ENCODE measurements at places on chromosomes 2 and 18.

GRCh38 chr2:226647621-226648518, 151.8 kb downstream of the IRS1 start:
- DNase-seq, result no peak

GRCh38 chr2:64599469-64599868, 54.2 kb downstream of the SERTAD2 start:
- no peak for DNase-seq

GRCh38 chr18:48992791-48993555, 42.2 kb upstream of the SMAD7 start:
- no peak for DNase-seq

- DNase-seq, result no peak
Measured at GRCh38 chr2:187442378-187442777, 5.7 kb downstream of the CALCRL start.

- DNase-seq, result no peak
Measured at GRCh38 chr2:23530206-23530908, 145.4 kb downstream of the KLHL29 start.

DNA sequence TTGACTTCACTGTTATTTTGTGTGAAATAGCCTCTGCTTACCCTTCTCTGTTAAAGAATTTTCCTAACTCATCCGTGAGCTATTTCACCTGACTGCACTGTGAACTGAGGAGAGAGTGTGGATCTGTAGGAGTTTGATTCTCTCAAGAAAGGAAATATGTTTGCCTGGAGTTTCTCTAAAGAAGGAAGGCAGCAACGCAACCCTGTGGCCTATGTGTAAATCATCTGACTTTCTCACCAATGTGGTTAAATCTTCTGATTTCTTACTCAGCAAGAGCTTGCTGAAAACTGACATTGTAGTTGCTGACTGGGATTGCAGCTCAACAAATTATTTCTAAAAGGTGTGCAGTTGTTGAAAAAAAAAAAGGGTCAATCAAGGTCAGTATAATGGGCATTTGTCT, 153.9 kb upstream of the PELI1 start:
- DNase-seq, result no peak

DNA sequence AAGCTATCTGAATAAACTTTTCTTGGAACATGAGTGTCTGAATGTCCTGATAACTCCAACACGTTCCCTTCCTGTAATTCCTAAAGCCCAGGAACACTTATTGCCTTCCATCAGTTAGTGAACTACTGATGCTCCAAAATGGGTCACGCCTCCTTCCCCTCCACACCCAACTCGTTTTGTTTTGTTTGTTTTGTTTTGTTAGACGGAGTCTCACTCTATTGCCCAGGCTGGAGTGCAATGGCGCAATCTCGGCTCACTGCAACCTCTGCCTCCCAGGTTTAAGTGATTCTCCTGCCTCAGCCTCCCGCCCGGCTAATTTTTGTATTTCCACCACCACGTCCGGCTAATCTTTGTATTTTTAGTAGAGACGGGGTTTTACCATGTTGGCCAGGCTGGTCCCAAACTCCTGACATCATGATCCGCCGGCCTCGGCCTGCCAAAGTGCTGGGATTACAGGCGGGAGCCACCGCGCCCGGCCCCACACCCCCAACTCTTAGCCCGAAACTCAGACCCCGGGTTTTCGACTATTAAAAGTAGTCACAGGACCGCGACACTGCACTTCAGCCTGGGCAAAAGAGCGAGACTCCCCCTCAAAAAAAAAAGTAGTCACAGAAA, 774 bp downstream of the IER3IP1 start:
- DNase-seq, result no peak

DNA sequence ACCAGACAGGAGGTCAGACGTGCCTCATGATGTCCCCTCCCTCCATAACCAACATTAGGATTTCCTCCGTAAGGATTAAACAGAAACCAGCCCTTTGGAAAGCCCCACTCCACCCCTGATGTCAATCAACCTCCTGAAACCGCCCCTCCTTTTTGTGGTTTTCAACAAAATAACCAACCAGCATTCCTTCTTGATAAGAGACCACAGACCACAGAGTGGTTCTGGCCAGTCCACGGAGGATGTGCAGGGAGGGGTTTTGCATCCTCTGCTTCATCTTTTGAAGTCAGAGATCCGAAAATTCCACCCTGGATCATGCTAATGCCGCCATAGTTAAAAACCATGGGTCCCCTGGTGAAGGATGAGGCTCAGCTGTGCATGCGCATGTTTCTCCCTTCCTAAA, 180.0 kb upstream of the CCDC150 start:
- no peak for DNase-seq

DNA sequence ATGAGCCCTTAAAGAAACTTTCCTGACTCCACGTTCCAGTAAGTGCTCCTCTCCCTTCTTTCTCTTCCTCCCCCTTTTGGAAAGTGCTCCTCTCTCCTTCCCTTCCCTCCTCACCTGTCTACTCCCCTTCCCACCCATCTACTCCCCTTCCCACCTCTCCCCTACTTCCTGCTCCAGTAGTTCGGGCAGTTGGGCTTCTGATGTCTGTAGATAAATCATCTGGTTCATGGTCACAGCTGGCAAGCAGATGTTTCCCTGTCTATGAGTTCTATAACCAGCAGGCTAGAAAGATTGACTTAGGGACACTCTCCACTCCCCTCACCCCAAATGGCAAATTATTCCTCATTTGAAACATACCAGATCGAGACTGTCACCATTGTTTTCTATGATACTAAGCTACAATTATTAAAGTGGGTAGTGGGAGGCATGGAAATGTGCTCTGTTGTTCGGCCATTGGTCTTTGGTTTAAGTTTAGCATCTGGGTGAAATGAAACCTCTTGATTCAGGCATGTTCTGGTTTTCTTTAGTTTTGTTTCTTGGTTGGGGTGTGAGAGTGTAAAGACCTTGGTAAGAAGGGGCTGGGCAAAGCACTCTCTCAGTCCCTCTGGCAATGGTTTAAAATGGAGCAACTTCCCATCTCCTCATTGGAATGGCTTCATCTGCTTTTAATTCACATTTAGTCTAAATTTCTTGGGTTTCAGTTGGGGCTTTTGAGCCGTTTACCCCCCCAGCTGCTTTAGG, 413.2 kb upstream of the SPRED2 start:
- no peak for DNase-seq

DNA sequence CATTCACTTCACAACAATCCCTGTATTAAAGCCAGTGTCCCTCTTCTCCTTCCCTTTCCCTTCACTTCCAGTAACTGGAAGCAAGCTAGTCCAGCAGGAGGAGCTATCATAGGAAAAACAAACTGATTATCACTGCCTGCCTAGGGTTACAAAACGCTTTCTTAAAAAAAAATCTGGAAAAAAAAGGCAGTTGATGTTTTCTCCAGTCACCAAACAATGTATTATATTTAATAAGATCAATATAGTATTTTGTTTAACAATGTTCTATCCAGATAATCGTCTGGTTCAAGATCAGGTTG, 78.8 kb upstream of the ITGB6 start:
- DNase-seq, result no peak

GRCh38 chr2:23121968-23122648, 262.9 kb upstream of the KLHL29 start:
- no peak for DNase-seq

GRCh38 chr18:51236225-51236624, 38.7 kb upstream of the MEX3C start:
- DNase-seq, result no peak

DNA sequence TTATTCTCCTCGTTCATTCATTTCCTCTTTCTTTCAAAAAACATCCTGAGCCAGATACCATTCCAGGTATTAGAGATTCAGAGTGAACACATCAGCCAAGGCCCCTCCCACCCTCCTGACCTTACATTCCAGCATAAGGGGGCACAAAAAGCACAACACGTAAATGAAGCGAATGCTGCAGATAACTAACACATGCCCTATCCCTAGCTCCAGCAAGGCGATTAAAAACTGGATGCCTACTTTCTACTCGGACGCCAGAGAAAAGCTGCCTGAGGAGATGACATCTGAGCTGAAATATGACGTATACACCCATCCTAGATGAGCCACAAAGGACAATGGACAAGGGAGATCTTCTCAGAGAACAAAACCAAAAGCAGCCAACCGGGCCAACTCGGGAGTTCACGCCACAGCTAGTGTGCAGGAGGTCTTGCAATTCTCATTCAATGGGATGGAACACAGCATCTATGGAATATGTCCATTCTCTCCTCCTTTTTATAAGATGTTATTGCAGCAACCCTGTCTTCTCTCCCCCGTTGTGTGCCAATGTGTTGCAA, 33.5 kb downstream of the FEZ2 start:
- DNase-seq, result no peak

GRCh38 chr2:188294352-188294926, 2.8 kb downstream of the GULP1 start:
- DNase-seq, result no peak

DNA sequence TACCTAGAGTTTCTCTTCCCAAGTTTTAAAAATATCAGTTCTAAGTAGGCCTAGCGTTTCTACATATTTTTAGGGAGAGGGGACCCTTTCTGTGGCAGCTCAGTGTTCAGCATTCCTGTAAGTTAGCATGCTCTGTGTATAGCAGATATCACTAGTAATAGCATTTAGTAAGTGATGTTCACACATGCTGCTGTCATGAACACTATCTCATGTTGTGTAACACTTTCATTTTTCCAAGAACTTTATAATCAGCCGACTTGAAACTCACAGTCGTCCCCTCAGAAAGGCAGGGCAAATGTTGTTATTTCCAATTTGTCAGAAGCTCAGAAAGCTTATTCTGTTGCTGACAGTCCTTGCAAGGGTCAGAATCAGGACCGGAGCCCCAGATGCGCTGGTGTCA, 267.7 kb downstream of the ALPK2 start:
- no peak for DNase-seq

DNA sequence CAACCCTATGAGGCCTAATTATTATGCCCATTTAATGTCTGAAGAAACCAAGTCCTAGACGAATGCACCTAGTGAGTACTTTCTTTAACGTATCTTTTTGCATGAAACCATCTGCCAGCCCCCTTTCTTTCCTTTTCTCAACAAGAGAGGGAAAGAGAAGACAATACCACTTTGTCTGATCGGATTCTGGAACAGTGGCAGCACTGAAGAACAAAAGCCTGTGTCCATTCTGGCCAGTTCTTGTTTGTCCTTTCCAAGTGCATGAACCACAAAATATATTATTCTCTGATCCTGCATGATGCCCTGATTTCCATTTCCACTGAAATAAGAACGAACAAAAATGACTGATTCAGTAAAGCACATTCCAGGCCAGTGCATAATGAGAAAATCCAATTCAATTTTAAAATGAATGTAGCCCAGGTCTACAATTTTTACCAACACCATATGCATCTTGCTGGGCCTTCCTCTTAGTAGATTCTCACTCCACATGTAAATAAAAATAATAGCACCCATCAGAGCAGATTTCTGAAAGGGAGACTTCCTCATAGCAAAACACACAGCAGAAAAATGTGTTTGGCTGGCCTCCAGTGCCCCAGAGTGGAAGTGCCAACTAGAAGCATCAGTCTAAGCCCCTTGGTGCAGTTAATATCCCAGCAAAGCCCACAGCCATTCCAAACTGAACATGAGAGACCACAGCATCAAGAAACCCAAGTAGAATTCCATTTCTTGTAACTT, 422.6 kb upstream of the ID2 start:
- DNase-seq, result no peak

DNA sequence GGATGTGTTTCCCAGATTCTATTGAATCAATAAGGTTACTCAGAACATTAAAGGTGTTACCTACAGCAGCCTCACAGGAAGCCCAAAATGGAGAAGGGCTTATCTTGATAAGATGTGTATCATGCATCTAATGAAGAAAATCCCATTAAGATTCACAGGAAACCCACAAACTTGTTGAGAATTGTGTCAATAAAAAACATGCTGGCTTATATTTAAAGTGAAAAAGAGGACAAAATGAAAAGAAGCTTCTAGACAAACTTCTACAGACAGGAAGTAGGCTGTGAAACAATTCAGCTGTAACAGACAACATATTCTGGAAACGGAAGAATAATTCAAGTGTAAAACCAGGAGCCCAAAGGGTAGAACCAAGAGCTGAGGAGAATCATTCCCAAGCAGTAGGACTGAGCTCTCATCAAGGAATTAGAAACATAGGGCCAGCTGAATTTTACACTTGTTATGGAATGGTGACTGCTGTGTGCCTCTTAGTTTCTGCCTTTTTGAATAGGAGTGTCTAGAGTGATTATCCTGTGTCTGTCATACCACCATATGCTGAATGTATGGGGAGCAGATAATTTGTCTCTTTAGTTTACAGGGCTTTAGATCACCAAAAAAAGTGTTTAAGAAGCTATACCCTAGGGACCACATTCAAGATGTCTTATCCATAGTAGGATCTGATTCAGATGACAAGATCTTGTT, 9.6 kb downstream of the IMMT start:
- no peak for DNase-seq

- DNase-seq, result no peak
Measured at GRCh38 chr2:223566396-223566795, 35.8 kb downstream of the SCG2 start.

GRCh38 chr2:229815858-229816257, 101.5 kb upstream of the DNER start:
- no peak for DNase-seq

DNA sequence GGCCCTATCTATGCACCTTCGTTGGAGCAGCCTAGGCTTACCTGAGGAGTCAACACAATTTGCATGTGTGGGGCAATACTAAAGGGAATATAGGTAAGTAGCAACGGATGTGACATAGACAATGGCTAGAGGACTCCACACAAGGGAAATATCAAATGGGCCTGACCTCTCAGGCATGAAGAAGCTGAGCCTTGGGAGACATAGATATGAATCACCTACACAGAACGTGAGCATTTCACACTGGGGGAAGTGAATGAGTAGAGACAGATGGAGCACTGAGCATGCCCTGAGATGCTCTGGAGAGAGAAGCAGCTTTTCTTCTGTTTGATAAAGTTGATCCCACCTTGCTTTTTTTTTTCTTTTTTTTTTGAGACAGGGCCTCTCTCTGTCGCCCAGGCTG, 97.9 kb downstream of the ATL2 start:
- no peak for DNase-seq

- DNase-seq, result no peak
Measured at GRCh38 chr2:233354971-233355574, 779 bp downstream of the DGKD start.

DNA sequence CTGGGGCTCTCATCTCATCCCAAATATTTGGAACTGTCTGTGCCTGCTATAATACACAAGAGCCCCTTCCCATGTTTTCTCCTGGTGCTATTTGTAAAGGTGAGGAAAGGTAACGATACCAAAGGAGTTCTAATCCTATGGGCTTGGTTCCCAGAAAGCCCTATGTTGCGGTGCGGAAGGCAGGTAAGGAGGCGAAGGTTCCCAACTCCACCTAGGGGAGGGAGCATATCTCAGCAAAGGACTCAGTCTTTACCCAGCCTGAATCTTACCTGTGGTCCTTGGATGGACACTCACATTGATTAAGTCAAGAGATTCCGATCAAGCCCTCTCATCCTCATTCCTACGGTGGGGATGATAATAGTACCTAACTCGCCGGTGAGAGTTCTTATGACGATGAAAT, 140.1 kb downstream of the BCL2 start:
- DNase-seq, result no peak

GRCh38 chr18:76484749-76485387, 10.2 kb downstream of the ZNF516 start:
- no peak for DNase-seq

GRCh38 chr2:226159875-226160479, 639.6 kb downstream of the IRS1 start:
- no peak for DNase-seq

GRCh38 chr2:15119722-15120175, 441.4 kb downstream of the NBAS start:
- no peak for DNase-seq

- DNase-seq, result no peak
Measured at GRCh38 chr18:62788111-62788510, 72.8 kb downstream of the PHLPP1 start.

GRCh38 chr2:96209729-96210085, 1.1 kb upstream of the STARD7 start:
- DNase-seq, result no peak

- no peak for DNase-seq
Measured at GRCh38 chr18:62663731-62664336, 51.5 kb upstream of the PHLPP1 start.

Data from activated naive CD4-positive, alpha-beta T cell treated with anti-CD3 and anti-CD28 coated beads, Interleukin-2, amount 50 U/mL, for 72 hours (primary cell).